ENCODE measurements at places on chromosomes 2 and 18.

- no peak for DNase-seq
These were observed 40.2 kb upstream of the EGR4 start for GRCh38 chr2:73333564-73333963.

- DNase-seq = no peak
These were observed 85.6 kb upstream of the SLC66A3 start for GRCh38 chr2:11069566-11070185.

- DNase-seq = peak; percentile 86
These were observed 86.9 kb downstream of the LIMS1 start for GRCh38 chr2:108621087-108621559.

- DNase-seq = no peak
These were observed 76.4 kb downstream of the ZSWIM2 start for GRCh38 chr2:186772579-186772978.

DNA sequence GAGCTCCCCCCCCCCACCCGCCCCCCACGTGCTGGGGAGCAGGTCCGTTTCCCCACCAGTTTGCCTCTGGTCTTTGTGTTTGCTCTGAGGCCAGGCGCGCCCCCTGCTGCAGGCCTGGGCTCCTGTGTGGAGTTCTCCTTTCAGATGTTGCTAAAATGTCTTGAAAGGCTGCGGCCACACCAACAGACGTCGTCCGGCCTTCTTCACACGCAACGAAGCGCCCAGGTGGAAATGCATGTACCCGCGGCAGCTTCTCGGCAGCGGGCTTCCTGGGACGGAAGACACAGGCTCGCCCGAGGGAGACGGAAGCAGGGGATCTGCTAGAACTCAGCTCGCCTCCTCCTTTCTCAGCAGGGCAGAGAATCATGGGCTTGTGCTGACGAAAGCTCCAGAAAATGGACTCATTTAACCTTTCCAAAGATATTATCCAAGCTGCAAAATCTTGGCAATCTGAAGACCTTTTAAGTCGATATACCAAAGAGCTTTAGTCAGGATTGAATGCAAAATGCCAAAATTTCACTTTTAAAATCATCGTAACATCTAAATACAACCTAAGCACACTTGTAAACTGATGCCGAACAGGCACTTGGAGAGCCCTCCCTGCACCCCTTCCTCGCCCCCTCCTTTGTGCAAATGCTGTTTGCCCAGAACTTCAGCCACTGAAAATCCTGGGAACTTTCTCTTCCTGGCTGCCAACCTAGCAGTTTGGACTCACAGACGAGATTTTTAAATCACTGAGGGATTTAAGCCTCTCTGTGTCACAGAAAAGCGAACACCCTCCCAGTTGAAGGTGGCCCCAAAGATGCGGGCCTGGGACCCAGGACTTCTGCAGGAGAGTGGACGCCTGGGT is 125.5 kb upstream of the ZNF516 start:
- peak; percentile 28 for DNase-seq

Data from CD4-positive, alpha-beta T cell treated with Interleukin-17A for 1 hour (primary cell).